Activated T-cell treated with anti-CD3 and anti-CD28 coated beads, Interleukin-2, amount 50 U/mL, for 48 hours (primary cell): ENCODE measurements at places on chromosomes 1 and 21.

DNA sequence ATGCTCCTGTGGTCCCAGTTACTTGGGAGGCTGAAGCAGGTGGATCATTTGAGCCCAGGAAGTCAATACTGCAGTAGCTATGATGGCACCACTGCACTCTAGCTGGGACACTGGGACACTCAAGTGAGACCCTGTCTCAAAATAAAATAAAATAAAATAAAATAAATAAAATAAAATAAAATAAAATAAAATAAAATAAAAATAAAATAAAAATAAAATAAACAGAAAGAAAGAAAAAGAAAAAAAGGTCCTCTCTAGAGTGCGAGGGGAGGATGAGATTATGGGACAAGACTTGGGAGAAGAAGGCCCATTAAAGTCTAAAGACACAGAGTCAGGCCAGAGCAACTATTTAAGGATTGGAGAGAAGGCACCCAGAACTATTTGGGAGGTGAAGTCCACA lies 172.5 kb downstream of the IER5 start:
- DNase-seq, result no peak

- no peak for DNase-seq
These were observed 10.5 kb downstream of the PLCH2 start for GRCh38 chr1:2486558-2486957.

GRCh38 chr21:28657566-28657965 lies 335.1 kb downstream of the LTN1 start:
- no peak for DNase-seq

- DNase-seq, result no peak
These were observed 73.8 kb downstream of the MRPL37 start for GRCh38 chr1:54273795-54274163.

- no peak for DNase-seq
These were observed 1.4 kb upstream of the ZC3H12A start for GRCh38 chr1:37472994-37473393.

GRCh38 chr1:29436181-29436785 lies 200.0 kb downstream of the PTPRU start:
- DNase-seq, result no peak

- DNase-seq, result no peak
These were observed 22.7 kb upstream of the CCSAP start for GRCh38 chr1:229365569-229365968.

GRCh38 chr1:168653567-168653966 lies 75.4 kb downstream of the DPT start:
- no peak for DNase-seq

GRCh38 chr21:25342816-25343215 lies 264.5 kb downstream of the MRPL39 start:
- no peak for DNase-seq

DNA sequence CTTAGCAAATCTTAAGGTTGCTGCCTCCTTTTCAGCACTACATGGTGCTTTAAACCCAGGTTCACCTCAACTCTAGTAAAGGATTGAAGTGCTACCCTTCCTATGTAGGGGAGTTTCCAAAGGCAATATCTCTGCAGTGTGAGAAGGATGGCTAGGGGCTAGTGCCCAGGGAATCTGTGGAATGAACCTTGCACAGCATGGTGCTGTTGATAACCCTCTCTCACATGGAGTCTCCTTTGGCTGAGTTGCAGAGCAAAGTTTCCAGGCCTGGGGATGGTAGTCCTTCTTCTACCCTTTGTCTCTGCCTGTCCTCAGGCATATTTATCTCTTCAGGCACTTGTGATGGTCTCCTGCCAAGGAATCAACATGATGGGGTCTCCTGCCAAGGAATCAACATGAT lies 59.4 kb downstream of the AXDND1 start:
- DNase-seq, result no peak

- DNase-seq, result no peak
These were observed 144.6 kb downstream of the PLPP3 start for GRCh38 chr1:56434740-56435139.

DNA sequence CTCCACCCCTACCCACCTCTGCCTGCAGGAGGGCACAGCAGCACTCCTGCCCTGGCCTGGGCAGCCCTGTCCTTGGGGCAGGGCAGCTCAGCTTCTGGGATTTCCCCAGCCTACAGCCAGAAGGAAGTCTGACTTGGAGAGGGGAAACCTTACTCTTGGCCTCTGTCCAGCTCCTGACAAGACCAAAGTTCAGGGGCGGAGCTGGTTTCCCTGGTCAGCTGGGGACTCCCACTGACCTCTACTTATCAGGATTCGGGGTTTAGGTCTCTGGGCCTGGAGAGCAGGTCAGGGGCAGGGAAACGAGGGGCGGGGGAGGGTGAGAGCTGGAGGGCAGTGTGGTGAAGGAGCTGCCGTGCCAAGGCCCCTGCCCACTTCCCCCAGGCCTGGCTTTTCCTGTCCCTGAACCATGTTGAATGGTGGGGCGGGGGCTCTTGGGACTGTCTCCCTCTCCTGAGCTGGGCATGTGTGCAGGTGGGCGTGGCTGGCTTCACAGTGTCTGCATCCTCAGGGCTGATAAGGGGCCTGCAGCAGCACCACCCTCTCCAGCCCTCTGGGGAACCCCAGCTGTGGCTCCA lies 16.8 kb upstream of the ETV3 start:
- no peak for DNase-seq

- no peak for DNase-seq
These were observed 113.0 kb downstream of the WDR3 start for GRCh38 chr1:118042501-118042900.

GRCh38 chr1:243233908-243234307 lies 21.2 kb downstream of the CEP170 start:
- DNase-seq, result no peak

DNA sequence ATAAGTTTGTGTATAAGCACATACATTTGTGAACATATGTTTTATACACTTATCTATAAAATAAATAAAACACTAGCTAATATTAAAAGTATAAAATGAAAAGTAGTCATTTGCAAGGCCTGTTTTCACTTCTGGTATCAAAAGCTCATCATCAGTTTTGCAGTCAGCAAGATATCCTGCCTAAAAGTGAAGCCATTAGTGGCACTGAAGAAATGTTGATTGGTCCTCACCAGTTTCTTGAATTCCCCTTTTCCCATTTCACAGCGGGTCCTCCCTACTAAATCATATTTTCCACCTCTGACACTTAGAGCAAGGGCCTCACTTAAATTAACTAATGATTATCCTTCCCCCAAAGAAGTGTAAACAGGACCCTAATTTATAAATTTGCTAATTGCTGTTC lies 6.7 kb downstream of the TBX15 start:
- no peak for DNase-seq

- no peak for DNase-seq
These were observed 86.2 kb downstream of the TEX35 start for GRCh38 chr1:178599087-178599486.

GRCh38 chr1:219507437-219507836 lies 105.5 kb downstream of the ZC3H11B start:
- DNase-seq, result no peak

GRCh38 chr1:25990702-25991395 lies 7.0 kb downstream of the PAFAH2 start:
- DNase-seq, result peak; percentile 62

DNA sequence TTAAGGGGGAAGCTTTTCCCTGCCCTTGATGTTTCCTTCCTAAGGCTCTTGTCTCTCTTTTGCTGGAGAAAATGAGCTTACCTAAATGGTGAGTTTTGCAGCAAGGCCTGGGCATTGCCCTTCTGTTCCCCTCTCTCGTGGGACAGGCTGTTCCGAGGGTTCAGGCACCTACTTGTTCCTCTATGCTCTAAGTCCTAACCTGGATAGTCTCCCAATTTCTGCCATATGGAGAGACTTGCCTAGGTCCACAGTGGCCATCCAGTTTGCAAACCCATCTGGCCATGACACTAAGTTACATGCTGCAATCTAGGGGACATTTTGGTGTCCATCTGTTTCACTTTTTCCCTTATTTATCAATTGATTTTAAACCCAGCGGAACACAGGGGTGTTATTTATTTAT lies 192.0 kb upstream of the KIAA0040 start:
- no peak for DNase-seq

DNA sequence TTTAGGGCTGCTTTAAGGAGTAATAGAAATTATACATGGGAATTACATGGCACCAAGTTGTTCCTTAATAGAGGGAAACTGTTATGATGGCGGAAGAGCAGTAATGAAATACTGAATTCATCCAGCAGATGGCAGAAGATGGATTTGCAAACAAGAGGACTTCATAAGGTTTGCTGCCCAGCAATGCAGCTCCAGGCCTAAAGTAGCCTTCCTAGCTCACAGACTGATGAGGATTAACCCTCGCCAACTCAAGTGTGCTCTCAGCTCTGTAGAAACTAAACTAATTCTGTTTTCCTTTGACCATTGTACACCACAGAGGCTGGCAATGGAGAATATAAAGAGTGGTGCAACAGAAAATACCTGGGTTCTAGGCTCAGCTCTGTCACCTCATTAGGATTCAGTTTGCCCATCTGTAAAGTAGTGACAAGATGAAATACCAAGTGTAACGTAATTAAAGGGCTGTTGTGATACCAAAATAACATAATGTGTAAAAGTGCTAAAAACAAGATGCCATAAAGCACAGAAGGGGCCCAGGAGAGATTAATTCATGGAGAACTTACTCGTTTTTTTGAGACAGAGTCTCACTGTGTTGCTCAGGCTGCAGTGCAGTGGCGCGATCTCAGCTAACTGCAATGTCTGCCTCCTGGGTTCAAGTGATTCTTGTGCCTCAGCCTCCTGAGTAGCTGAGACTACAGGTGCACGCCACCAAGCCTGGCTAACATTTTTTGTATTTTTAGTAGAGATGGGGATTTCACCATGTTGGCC lies 102.4 kb upstream of the SERBP1 start:
- no peak for DNase-seq

GRCh38 chr1:178345238-178345637 lies 151.5 kb downstream of the CLEC20A start:
- no peak for DNase-seq

GRCh38 chr21:25456672-25457071 lies 150.6 kb downstream of the MRPL39 start:
- peak; percentile 59 for DNase-seq
